ENCODE measurements at places on chromosomes 5 and 9.
A peak's percentile ranks its signal among the peaks of the same experiment; 100 is the strongest.

DNA sequence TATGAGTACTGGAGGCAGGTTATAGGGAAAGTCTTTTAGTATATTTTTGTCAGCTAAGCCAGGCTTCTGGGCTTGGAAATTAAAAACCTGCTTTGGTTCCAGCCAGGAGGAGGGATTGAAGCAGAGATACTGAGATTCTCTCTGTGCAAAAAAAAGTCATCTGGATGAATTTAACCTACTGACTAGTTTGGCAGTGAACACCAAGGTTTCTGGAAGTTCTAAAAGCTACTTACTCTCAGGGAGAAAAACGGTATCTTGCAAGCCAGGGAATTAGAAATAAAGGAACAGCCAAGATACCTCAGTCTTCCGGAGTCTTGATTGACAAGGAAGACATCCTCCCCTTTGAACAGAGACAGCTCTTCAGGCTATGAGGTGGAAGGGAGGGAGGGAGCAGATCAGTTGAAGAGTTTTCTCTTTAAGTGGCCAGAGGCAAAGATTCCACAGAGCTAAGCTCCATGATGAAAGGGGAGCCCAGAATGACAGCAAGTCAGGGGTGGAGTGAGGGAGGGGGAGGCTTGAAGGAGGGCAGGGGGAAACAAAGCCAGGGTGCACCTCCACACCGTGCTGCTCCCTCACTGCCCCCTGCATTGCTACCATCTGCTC lies 8.3 kb upstream of the ZBTB34 start:
- DNase-seq: no peak

GRCh38 chr5:178126556-178126955 lies 4.3 kb upstream of the RMND5B start:
- DNase-seq: no peak

DNA sequence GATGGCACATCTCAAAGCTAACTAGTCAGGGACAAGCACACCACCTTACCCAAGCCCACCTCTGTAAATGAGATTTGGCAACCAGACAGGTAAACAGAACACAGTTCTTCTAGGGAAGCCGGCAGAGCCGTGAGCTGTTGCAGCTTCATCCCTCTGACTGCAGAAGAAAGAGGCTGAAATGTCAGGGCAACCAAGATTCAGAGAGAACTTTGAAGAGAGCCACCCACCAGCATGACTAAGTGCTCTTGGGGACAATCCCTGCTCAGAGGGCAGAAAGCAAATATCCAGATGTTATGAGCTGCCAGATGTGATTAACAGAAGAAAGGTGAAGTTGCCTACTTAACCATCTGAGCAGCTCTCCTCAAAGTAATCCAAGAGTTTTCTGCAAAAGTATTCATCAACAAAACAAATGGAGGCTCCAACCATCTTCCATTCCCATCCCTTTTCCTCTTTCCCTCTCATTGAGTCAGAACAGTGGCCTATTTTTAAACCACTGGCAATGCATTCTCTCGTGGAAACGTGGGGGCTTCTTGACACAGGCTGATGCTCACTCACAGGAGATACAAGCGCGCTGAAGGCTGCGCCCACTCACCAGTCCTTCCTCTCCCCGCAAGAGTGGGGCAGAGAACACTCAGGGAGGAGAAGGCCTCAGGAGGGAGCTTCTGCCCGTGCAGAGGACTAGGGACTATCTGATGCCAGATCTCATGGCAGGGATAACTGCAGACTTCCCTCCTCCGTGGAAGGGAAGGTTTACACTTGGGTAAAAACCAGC lies 57.1 kb downstream of the SLIT3 start:
- no peak for DNase-seq

DNA sequence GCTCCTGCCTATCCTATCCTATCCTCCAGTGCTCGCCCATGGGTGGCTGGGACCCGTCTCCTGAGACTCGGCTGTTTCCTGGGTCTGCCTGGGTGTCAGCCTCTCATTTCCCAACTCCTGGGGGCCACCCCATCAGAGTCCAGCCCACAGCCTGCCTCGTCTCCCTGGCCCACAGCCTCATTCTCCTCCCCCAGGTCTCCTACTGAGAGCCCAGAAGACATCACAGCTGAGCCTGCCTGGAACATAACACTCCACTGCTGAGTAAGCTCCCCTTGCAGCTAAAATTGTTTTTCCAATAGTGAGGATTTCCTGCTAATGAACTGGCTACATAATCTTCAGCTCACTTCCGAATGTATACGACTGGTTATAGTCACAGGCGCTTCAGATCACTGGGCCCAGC lies 95.3 kb downstream of the TTLL11 start:
- no peak for DNase-seq

DNA sequence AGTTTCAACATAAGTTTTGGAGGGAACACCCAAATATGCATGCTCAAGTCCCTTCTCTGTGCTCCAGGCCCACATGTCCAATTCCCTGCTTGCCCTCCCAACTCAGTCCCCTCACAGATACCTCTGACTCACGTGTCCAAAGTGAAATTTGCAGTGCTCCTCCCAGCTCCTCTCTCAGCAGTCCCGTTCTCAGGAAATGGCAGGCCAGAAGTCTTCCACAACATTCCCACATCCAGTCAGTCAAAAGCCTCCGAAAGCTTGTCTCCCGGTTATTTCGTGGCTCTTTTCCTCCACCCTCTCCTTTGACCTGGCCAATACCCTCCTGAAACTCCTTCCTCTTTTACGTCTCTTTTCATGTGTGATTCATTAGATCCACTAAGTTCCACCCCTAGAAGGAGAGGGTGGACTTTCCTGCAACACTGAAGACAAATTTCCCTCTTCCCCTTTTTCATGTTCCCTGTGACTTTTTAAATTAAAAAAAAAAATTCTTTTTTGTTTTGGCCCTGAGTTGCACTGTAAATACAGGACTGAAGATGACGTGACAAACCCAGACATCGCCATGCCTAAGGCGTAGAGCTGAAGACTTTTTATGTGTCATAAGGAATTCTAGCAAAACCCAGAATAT lies 12.8 kb upstream of the MGAT1 start:
- DNase-seq: no peak

- no peak for DNase-seq
These were observed 48.6 kb downstream of the AMBP start for GRCh38 chr9:114029311-114030170.

- no peak for DNase-seq
These were observed 59.4 kb downstream of the CXXC5 start for GRCh38 chr5:139707445-139708003.

GRCh38 chr9:78354989-78355388 lies 58.1 kb downstream of the PSAT1 start:
- DNase-seq: no peak

- no peak for DNase-seq
These were observed 4.2 kb upstream of the HAVCR2 start for GRCh38 chr5:157113002-157113401.

DNA sequence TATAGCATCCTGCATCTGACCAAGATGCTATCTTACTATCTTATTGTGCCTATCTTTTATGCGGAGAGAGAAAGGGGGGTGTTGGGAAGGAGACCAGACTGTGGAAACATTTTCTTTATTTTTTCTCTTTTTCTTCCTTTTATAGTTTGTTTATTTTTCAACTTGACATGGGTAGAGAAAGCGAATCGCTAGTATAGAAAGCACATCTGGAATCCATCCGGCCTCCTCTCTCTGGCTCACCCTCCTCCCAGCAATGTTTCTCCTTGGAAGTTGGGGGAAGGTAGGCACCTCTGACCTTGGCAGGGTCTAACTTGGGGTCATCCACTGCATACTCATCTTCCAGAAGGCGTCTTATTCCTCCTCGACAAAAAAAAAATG lies 3.9 kb downstream of the S1PR3 start:
- no peak for DNase-seq

GRCh38 chr9:15416880-15417279 lies 5.8 kb upstream of the SNAPC3 start:
- DNase-seq: peak; percentile 55

GRCh38 chr9:120374239-120374638 lies 205.7 kb downstream of the CDK5RAP2 start:
- no peak for DNase-seq

DNA sequence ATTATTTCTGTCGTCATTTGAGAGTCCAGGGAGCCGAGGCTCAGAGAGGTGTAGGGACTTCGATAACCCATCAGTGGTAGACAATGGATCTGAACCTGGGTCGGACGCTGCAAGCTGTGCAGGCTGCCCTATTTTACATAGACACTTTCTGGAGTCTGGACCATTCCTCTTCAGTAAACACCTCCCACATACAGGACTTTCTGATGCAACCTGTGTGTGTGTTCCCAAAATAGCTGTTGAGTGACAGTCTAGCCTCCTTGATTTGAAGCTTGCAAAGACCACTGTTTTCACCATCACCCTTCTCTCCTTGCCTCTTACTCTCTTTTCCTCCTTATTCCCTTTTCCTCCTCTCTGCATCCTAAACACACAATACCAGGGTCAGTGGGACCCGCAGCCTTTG lies 30.7 kb downstream of the CFAP77 start:
- no peak for DNase-seq

GRCh38 chr5:59608745-59609144 lies 284.8 kb downstream of the PDE4D start:
- no peak for DNase-seq

DNA sequence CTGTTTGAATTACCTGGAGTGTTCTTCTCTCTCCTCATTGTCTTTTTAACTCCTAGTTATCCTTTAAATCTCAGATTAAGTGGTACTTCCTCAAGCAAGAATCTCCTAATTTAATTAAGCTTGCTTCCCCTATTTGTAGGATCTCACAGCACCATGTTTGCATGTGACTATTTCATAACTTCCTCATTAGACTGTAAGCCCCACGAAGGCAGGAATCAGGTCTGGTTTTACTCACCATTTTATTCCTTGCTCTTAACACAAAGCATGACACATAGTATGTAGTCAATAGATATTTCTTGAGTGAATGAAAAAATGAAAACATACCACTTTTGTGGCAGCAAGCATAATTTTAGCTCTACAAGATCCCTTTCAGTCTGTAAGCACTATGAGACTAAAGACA lies 1.3 kb upstream of the ERMP1 start:
- no peak for DNase-seq

DNA sequence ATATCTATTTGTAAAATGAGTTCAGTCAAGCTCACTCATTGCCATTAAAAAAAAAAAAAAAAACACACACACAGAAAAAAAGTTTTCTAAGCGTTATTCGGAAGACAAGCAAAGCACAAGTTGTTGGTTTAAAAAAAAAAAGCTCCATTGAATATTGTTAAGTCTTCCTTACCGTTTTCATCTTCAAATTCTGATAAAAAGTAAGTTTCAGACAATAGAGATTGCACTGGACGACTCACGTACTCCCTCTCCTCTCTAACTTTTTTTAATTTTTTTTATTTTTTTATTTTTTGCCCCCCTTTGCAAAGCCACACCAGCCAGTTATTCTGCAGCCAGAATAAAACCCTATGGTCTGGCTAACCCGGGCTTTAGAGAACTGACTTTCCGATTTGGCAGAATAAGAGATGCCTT lies 544 bp downstream of the ADAMTS6 start:
- no peak for DNase-seq

DNA sequence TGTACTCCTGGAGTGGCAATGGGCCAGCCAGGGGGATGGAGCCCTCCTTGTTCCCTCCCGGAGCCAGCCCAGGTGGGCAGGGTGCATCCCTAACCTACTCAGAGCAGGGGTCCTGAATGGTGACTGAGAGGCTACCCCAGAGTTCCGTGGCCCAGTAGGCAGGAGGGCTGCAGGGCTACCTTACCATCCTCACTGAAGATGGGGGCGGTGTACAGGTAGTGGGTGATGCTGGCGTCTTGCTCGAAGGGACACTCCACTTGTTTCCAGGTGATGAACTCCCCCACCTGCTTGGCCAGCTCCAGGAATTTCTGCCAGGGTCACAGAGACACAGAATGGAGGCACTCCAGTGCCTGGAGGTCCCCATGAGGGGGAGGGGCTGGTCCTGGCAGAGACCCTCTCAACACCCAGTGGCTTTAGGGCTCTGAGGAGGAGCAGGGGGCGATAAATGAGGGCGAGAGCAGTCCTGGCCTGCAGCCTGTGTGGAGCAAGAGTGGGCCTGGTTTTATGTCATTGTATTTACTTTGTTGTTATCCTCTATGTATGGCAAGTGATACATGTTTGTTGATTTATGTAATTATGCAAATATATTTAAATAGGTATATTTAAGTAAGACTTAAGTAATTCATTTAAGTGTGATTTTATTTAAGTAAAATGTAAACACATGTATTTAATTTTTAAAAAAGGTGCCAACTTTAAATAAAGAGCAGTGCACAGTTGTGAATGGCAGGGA lies 39.9 kb upstream of the RNF130 start:
- no peak for DNase-seq

- DNase-seq: no peak
These were observed 266.0 kb downstream of the EFNA5 start for GRCh38 chr5:107404595-107405374.

DNA sequence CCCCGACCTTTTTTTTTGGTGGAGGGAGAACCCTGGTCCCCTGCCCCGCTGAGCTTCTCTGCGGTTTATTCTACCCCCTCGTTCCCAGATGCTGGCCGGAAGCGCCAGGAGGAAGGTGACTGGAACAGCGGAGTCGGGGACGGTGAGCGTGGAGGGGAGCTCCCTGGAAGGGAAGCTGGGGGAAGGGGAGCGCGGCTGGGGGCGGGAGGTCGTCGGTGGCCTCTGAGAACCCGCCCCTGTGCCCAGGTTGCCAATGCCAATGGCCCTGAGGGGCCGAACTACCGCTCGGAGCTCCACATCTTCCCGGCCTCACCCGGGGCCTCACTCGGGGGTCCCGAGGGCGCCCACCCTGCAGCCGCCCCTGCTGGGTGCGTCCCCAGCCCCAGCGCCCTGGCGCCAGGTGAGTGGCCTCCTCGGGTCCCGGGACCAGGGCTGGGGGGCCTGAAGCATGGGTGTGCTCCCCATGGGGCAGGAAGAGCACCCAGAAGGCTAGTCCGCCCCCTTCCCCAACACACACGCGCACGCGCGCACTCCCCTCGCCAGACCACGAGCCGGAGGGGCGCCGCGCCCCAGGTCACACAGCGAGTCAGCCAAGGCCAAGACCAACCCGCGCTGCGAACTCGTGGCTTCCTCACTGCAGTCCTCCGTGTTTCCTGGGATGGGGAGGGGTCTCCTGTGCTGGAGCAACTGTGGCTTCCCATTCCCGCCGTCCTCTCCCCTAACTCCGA lies 10.6 kb downstream of the MYOZ3 start:
- no peak for DNase-seq

GRCh38 chr5:178555771-178556211 lies 34.4 kb downstream of the COL23A1 start:
- no peak for DNase-seq

DNA sequence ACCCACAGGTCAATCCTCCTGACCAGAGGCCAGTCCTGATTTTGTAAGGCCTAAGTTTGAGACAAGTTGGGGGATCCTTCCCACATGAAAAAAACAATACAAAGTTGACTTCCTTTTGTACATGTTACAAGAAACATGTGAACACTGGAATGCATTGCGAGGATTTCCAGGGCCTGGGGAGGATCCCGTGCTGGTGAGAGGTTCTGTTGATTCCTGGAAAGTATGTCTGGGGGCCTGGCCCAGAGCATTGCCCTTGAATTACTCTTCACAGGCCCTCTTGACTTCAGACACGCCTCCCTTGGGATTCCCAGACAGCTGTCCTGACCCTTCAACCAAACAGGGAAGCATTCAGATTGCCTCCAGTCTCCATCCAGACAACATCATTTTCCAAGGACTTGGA lies 234.2 kb upstream of the IRX2 start:
- no peak for DNase-seq

GRCh38 chr9:14289916-14290315 lies 24.0 kb downstream of the NFIB start:
- no peak for DNase-seq

- no peak for DNase-seq
These were observed 234.8 kb downstream of the GLIS3 start for GRCh38 chr9:4065054-4065453.
